ENCODE measurements at places on chromosomes 2 and 18.

GRCh38 chr18:77164763-77165485, 32.3 kb upstream of the MBP start:
- no peak for DNase-seq

GRCh38 chr2:233404222-233404621, 49.9 kb downstream of the DGKD start:
- peak; percentile 69 for DNase-seq

DNA sequence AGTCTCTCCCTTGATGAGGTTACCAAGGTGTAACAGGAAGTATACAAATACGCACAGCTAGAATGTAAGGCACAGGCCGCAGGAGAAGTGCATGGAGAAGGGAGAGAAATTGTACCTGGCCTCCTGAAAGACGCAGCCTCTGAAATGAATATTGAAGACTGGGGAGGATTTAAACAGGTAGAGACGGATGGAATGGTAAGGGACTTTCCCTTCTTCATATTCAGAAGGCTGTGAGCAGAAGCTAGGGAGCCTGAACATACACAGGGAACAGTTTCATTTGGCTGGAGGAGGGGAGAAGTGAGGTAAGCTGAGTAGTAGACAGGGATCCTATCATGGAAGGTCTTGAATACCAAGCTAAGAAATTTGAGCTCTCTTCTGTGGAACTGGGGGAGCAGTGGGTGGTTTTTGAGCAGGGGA, 112.7 kb downstream of the ANKRD44 start:
- no peak for DNase-seq

DNA sequence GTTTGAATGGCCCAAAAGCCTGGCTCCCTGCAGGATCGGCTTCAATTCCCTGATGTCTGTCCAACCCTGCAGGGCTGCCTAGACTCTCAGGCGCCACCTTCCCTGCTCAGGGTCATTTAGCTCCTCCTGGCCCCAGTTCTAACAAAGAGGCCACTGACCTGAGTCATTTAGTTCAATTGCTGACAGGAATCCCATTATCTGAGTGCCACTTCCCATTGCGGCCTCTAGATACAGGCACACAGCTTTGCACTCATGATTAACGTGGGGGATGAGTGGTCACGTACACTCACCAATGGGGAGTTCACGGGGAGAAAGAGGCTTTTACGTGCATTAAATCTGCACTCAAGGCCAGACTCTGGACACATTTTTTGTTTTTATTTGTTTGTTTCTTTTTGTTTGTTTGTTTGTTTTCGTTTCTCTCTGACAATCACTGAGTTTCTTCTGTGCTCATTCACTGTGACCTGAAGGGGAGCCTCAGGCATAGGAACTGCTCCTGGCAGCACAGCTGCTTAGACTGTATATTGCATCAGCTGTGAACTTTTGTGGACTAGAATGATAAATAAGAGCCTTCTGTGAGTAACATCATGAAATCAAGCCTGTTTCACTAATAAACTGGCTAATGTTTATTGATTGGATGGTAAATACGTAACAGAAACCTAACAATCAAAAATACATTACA, 118.9 kb upstream of the CTNNA2 start:
- DNase-seq = no peak

GRCh38 chr2:218885981-218886947, 5.6 kb downstream of the WNT10A start:
- no peak for DNase-seq

DNA sequence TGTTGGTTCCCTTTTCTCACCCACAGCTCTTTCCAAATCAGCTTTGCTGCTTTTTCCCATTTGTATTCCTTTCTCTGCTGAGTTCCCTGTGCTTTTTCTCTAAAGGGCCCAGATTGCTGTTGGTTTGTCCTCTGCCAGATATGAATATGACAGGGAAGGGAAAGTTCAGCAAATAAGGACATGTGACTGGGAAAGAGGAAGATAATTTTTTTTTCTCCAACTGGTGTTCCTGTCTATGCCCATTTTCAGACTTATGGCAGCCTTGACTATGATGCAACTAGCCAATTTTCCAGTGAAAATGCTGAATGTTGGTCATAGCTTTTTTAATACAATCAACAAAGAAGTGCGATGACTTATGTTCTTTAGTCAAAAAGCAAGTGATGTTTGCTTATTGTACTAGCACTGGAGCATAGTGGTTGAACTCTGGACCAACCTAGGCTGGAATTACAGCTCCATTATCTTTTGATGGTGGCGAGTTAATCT, 7.7 kb downstream of the MDH1 start:
- DNase-seq = no peak

- no peak for DNase-seq
Measured at GRCh38 chr18:36295880-36296301, 1.6 kb upstream of the FHOD3 start.

- no peak for DNase-seq
Measured at GRCh38 chr18:2918761-2919550, 72.2 kb downstream of the EMILIN2 start.

DNA sequence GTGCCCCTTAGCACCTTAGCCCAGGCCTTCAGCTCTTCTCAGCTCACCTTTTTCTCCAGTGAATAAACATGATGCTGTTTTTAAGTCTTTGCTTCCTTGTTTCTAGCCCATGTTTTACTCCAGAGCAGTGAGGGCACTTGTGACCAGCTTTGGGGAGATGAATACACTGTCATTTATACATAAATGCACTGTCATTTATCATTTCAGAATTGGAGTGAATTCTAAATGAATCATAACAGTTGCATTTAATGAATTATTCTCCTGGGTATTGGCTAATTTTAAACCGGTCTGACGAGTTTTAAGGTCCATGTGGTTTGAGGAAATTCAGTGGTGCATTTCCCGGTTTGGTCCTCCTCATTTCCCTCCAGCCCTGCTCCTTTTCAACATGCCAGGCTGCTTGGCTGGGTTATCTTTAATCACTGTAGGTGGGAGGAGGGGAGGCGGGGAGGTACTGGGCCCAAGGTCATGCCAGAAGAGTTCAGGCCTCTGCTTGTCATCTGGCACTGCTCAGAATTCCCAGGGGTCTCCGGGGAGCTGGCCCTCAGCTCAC, 23.9 kb downstream of the PRKCE start:
- no peak for DNase-seq

GRCh38 chr2:22822835-22823234, 562.1 kb upstream of the KLHL29 start:
- DNase-seq = no peak

- DNase-seq = no peak
Measured at GRCh38 chr2:187477051-187477450, 29.0 kb upstream of the CALCRL start.

DNA sequence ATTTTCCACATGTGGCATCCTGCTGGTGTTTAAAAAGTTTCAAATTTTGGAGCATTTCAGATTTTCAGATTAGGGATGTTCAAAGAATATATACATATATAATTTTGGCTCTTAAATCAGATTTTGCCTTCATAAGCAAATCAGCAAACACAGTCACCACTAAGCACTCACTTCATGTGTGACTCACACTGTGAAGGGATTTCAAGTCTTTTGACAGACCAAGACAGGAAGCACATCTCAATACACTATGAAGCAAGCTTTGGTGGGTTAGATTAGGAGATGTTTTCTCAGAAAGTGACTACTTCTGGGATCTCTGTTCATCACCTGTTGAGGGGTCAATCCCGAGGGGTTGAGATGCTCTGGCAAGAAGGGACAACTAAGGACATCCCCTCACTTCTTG, 227.8 kb upstream of the RBBP8 start:
- DNase-seq = no peak

GRCh38 chr2:72103161-72103560, 44.5 kb downstream of the CYP26B1 start:
- no peak for DNase-seq

DNA sequence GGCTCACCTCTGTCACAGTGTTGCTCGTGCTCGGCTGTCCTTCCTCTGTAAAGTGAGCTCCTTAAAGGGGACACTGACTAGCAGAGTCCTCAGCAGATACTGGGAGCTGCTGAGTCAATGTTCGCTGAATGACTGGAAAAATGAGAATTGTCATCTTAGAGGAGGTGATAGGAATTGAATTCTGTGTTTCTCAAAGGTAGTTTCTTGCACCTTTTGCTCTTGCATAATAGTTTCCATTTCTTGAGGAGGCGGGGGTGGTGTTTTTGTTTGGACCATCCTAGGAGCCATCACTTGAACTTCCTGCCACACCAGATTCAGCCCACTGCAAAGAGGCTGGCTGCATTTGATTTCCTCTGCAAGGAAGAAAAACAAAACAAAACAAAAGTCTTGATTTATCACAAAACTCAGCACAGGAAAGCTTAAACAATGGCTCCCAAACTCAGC, 11.4 kb upstream of the RFX8 start:
- DNase-seq = no peak

GRCh38 chr2:241272303-241273209, 42.9 kb downstream of the HDLBP start:
- DNase-seq = peak; percentile 53

- no peak for DNase-seq
Measured at GRCh38 chr2:112629823-112630222, 15.9 kb upstream of the SLC20A1 start.
